ENCODE measurements at places on chromosomes 2 and 18. TPM values are rescaled to one million over a fixed set of nuclear protein-coding genes. Genes with fewer than 3 reads are reported as not detected.

Gene ALPG
- 0.46 TPM for total RNA-seq

Gene COMMD1
- total RNA-seq, result 34.7 TPM

DNA sequence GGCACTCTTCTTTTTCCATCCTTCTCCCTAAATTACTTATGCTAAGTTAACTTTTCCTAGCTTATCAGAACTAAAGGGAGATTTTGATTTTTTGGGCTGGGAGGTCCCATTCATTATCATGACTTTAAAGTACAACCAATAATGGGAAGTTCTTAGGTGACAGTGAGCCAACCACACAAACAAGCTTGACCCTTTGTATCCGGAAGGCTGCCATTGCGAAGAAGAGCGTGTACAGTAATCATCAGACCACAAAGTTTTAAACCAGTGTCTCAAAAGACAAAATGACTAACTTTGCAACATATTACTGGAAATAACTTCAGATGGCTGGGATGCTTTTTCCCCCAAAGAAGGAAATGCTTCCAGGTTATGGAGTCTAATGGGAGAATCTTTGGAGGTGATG, 298.1 kb downstream of the TGIF1 start:
- ATAC-seq, result no peak

DNA sequence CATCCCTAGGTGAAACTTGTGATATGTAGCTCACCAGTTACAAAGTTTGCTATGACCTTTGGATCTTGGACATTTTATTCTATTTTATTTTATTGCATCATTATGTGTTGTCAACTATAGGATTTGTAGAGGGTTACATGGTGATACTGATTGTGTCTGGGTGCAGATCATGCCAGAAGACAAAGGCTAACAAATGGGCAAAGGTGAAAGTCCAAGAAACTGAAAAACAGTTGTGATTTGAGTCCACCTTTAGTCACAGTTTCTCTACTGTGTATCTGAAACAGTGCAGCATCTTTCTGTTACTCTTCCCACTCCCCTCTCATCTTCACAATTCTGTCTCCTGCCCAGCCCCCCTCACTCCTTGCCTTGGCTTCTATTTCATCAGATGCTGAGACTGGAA, 111.9 kb upstream of the LYPD6 start:
- ATAC-seq, result no peak

DNA sequence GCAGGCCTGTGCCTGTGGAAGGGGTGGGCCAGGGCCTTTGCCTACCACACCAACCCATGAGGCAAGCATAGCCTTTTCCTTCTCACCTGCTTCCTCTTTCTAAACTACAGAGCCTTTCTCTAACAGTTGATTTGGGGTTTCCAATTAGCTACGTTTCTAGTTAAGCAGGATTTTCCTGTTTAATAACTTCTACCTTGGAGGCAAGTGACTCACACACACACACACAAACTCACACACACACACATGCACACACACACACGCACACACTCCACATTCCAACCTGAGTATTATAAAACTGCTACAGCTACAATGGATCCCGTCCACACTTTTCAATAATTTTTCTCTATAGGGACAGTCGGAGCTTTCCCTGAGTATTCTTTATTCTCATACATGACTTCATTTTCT, 84.9 kb downstream of the SOX11 start:
- ATAC-seq, result no peak
